ENCODE measurements at places on chromosomes 5 and 9.
A peak's percentile ranks its signal among the peaks of the same experiment; 100 is the strongest.

DNA sequence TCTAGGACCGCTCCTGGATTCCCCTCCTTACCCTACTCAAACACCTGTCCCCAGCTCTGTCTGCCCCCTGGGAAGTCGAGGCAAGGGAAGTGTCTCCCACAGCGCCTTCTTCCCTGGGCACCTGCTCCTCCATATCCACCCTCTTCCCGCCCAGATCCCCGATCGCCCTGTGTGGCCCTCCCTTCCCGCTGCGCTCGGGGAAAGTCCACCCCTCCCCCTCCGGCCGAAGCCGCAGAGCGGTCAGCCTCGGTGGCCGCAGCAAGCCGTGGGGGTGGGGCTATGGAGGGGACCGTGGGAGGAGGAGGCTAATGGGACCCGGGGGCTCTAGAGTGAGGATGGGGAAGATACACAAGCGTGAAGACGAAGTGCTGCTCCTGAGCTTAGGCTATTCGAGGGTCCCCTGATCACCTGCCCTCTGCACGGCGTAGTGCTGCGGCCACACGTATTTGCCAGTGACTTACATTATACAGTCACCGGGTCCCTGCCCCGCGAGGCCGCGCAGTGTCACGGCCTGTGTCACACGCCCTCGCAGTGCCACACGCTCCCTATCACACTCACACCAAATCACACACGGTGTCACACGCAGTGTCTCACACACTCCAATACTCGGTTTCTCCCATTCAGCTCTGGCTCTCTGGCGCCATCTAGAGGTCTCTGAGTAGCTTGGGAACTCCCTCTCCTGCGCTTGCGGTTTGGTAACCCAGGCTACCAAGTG is 658 bp upstream of the PCDH1 start:
- peak; percentile 71 for DNase-seq

GRCh38 chr5:67059744-67060490 is 136.7 kb downstream of the CD180 start:
- DNase-seq, result no peak

GRCh38 chr5:355379-355935 is 33.9 kb downstream of the AHRR start:
- no peak for DNase-seq

DNA sequence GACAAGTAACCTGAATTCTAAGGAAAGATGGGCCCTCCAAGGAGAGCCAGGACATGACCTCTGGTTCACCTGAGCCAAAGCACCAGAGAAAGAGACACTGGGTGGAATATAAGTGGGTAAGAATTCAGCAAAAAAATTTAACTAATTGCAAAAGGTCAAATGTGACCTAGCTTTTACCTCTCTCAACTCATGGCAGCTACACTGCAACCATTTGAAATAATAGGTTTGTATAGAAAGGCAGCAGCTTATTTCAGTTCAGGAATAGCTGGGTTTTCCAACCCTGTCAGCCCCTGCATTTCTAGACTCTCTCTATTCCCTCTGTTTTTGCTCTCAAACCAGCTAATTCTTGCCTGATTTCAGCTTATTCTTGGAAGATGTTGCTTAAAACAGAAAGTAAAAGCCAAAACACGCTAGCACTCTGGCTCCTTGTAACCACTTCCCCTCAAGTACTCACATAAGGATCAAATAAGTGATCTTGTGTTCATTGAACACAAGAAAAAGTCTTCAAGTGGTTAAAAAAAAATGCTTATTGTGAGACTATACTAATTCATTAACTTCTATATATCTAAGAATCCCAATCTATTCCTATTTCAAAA is 101.1 kb upstream of the NR4A3 start:
- peak; percentile 55 for DNase-seq

- peak; percentile 52 for DNase-seq
Measured at GRCh38 chr9:4339357-4339756, 39.5 kb upstream of the GLIS3 start.

DNA sequence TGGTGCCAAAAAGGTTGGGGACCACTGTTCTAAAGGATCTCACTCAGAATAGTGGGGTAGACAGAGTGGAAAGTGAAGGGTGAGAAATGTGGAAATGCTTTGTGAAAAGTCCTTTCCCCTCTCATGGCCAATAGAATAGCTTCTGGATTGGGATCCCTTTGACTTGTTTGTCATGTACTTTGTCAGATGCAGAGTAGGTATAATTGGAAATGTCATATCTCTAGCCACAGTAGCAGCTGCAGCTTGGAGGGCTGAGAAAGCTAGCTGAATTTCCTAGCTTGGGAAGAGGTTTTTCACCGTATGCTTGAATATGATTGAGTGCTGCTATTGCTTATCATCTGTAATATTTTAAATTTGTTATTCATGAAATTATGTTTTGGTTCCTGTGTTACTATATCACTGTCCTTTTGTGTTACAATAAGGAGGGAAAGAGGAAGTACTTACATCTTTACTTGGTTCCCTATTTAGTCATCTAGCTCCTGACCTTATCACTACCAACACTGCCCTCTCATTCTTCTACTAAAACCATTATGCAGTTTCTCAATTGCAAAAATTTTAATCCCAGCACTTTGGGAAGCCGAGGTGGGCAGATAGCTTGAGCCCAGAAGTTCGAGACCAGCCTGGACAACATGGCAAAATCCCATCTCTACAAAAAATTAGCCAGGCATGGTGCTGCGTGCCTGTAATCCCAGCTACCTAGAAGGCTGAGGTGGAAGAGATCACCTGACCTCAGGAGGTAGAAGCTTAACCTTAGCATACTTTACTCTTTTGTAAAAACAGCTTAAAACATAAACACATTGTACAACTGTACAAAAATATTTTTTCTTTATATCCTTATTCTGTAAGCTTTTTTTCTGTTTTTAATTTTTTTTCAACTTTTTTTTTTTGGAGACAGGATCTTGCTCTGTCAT is 12.4 kb downstream of the SLC30A5 start:
- no peak for DNase-seq

DNA sequence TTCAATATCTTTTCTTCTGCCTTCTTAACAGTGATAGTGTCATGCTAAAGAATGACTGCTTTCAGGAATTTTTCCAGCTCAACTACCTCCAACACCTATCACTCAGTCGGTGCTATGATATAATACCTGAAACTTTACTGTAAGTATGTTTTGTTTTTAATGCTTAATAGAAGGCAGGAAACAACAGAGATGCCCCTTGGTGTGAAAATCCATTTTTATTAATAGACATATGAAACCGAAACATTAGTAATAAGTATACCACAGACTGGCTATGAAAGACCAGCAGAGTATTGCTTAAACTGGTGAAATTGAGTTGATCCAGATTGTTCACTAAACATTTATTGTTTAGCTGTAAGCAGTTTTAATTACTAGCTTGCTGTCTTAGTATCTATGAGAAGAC is 25.2 kb downstream of the SKP2 start:
- DNase-seq, result peak; percentile 32

GRCh38 chr5:15085671-15086070 is 214.1 kb upstream of the ANKH start:
- no peak for DNase-seq

DNA sequence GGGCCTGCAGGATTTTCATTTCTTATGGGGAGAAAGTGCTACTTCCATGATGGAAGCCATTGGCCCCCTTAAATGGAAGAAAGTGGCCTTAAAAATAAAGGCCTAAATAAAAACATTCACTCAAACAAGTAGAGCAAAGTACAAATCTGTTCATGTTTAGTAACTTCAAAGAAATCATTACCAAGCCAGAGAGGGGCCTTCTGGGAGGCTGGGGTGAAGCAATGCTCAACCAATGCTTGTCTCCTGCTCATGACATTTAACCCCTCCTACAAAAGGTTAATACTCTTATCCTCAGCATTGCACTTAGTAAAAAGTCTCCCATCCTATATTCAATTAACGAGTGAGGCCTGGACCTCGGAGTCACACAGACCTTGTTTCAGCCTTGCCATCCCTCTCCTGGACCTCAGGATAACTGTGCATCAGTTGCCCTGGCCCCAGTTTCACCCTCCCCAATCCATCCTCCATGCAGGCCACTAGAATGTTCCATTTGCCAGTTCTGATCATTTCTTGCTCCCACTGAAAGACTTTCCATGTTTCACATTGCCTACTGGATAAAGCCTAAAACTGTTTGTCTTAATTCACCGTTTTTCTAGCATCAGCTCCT is 36.9 kb upstream of the ALDH1B1 start:
- no peak for DNase-seq

DNA sequence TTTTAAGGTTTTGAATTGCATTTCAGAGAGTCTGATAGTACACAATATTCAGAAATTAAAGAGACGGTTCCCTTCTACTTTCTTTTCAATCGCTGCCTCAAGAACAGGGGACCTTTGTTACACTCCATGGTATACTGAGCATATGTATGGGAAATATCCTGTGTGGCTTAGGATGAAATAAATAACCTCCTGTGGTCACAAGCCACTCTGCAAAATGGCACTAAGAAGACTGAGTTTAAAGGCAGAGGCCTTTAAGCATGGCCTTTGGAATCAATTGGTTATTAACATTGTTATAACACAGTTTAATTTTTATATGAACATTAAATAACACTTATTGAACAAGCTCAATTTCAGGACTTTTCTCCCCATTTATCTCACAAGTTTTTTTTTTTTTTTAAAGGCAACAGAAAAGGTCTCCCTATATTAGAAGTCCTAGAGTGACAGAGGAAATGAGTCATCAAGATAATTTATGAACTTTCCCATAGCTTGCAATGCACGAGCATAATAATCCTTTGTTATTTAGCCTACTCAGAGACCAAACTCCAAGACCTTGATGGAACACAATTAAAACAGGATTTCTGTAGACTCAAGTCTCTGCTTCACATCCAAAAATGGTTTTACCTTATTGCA is 341.9 kb downstream of the TMEM167A start:
- DNase-seq, result no peak

DNA sequence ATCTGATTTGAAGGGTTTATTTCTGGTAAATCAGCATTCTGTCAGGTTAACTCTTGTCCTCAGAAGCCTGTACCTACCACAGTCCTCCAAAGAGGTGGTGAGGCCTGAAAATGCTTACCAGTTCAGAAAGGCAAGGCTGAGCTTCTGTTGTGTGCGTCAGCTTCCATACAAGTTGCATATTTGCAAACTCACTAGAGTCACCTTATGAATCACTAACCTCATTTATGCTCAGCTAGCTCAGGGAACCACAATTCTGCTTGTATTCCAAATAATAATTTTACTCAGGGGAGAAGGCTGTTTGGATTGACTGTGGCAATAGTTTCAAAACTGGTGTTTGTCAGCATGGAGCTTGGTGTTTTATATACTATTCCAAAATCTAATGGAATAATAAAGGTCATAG is 355.1 kb upstream of the RFX3 start:
- DNase-seq, result no peak

DNA sequence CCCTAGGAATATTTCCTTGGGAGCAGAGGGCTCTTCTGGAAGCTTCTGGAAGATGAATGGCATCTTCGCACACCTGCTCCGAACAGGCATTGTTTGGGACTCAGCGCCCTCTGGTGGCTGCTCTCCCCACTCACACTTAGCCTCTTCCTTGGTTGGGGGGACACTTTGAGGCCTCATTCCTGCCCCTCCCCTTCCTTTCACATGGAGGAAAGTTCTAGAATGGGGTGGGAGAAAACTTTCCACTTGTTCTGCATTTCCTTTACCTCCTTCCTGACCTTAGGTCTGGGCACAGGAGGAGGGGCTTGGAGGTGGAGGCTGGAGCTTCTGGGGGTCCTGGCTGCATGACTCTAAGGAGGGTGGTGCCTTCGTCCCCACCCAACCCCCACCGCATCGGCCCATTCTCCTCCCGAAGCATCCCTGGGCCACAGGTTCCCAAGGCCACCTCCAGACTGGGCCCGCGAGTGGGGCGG is 19.3 kb upstream of the SMIM32 start:
- no peak for DNase-seq

- DNase-seq, result no peak
Measured at GRCh38 chr9:134198791-134199190, 34.4 kb upstream of the RNU6ATAC start.

GRCh38 chr5:94595281-94595840 is 23.0 kb downstream of the KIAA0825 start:
- no peak for DNase-seq

GRCh38 chr9:69397384-69398214 is 72.6 kb downstream of the ENTREP1 start:
- no peak for DNase-seq

DNA sequence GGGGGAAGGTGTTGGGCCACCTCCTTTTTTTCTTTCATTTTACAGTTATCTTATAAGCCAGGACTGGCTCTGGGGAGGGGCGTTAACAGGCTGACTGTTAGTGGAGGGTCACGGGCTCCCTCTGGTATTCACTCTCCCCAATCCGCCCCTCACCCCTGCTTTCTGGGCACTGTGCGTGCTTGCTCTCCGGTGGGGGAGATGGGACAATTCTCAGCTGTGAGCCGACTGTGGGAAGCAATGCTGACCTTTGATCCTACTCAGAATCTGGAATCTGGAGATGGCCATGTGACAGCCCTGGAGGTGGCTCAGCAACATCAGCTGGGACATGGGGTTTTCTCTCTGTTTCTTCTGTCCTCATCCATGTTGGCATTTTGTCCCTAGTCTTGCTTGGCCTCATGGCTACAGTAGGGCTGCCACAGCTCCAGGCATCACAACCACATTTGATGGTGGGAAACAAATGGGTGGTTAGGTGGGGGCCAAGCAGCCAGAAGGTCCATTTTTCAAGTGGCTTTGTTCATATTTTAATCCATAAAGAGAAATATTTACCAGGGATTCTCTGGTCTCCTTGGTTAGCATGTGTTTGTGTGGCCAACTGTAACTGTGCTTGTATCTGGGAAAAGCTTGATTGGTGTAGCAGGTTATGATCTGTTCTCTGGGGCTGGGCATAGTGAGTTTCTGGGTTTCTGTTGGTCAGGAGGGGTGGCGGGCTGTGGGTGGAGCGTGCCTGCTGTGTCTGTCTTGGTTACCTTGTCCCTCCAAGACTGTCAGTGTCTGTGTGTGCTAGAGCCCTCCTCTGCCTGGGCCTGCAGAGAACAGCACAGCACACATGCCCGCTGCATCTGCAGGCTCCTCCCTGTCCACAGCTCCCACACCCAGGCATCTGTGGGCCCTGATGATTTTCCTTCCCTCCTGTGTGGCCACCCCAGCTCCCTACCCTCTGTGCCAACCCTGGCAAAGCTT is 12.4 kb downstream of the WNK2 start:
- DNase-seq, result no peak

DNA sequence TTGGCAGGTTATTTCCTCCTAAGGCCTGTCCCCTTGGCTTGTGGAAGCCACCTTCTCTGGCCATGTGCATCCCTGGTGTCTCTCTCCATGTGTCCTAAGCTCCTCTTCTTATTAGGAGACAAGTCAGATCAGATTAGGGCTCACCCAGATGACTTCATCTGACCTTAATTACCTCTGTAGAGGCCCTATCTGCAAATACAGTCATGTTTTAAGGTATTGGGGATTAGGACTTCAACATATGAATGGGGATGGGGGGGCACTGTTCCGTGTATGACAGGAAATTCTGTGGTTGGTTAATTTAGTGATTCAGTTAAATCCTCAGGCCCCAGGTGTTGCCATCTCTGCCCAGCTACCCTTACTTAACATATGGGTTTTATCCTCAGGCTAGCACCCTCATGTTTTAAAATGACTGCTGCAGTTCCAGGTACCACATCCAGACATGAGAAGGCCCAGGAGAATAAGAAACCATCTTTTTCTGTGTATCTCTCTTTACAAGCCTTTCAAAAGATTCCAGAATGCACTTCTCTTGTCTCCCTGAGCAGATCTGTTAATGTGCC is 51.9 kb upstream of the RAI14 start:
- no peak for DNase-seq

GRCh38 chr5:135130261-135131215 is 96.5 kb upstream of the PITX1 start:
- no peak for DNase-seq

GRCh38 chr9:117466111-117466510 is 51.3 kb upstream of the ASTN2 start:
- no peak for DNase-seq

GRCh38 chr5:119368238-119368630 is 12.4 kb downstream of the TNFAIP8 start:
- peak; percentile 44 for DNase-seq

GRCh38 chr9:125074976-125075375 is 68.4 kb downstream of the SCAI start:
- no peak for DNase-seq

All from GM12878 (cell line).